CD4-positive, alpha-beta T cell treated with Interleukin-10 for 1 hour (primary cell): ENCODE measurements at places on chromosomes 5 and 9.

DNA sequence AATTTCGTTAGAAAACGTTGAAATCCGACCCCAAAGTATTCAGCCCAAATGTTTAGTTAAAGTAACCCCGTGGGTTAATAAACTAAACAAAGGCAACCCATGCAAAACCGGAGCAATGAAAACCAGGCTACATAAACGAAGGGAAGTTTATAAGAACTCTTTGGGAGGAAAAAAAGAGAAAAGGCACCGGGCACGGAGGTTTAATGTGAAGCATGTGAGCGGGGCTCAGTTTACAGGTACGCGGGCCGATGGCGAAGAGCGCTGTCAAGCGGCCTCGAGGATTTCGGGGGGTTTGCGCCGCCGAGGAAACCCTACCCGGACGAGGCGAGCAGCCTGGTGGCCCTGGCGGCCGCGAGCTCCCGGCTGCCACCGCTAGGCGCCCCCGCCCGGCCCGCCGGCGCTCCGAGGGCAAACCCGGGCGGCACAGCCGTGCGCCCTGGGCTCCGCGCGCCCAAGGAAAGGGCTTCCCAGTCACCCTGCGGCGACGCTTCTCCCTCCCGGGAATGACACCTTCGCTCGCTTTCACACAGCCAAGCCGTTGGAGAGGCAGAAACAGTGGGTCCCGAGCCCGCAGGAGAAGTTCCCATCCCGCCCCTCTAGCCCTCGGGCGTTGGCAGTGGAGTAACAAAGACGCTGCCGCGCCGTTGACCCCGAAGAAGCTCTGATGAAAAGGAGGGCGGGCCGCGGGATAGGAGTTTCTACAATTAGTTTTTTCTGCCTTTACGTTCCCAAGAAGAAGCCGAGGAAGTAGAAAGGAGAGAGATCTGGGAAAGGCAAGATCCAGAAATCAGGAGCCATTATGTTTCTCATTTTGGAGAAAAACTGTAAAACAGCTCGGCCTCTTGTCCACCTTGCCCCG lies 126.0 kb downstream of the TMEM174 start:
- DNase-seq: no peak

DNA sequence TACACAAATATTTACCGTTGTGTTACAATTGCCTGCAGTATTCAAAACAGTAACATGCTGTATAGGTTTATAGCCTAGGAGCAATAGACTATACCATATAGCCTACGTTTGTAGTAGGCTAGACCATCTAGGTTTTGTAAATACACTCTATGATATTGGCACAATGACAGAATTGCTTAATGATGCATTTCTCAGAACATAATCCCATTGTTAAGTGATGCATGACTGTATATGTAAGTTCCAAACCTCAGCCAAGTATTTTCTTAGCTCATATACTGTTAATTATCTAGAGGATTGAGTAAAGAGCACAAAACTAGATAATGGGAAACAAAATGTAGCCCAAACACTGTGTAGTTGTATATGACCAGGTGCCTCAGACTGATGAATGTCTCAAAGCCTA lies 220.1 kb downstream of the ANXA1 start:
- no peak for DNase-seq

- DNase-seq: no peak
These were observed 52.8 kb upstream of the PHF2 start for GRCh38 chr9:93523518-93524144.

GRCh38 chr5:170495825-170496661 lies 7.8 kb upstream of the KCNIP1 start:
- no peak for DNase-seq
